Hepatic stellate cell (primary cell): ENCODE measurements at places on chromosomes 2 and 18.

- DNase-seq, result no peak
Observed at GRCh38 chr2:101731221-101732054, 33.9 kb downstream of the MAP4K4 start.

GRCh38 chr2:150517951-150518680, 30.6 kb upstream of the RND3 start:
- peak; percentile 44 for DNase-seq

DNA sequence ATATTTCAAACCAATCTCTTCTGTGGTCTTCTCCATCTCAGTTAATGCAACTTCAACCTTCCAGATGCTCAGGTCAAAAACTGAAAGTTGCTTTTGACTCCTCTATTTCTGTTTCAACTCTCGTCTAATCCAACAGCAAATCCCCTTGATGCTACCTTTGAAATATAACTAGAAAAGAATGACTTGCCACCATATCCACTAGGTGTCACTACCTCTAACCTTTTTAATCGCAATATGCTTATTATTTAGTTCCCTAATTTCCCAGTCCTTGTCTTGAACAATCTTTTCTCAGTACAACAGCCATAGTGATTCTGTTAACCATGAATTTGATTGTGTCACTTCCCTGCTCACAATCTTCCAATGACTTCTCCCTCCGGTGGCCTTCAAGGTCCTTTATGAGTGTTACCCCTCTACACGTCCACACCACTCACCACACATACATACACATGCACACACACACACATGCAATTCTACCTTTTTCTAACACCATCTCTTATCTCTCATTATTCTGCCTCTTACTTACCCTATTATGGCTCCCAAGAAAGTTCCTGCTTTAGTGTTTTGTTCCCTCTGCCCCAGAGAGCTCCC, 245.5 kb upstream of the KCNJ3 start:
- DNase-seq, result no peak

DNA sequence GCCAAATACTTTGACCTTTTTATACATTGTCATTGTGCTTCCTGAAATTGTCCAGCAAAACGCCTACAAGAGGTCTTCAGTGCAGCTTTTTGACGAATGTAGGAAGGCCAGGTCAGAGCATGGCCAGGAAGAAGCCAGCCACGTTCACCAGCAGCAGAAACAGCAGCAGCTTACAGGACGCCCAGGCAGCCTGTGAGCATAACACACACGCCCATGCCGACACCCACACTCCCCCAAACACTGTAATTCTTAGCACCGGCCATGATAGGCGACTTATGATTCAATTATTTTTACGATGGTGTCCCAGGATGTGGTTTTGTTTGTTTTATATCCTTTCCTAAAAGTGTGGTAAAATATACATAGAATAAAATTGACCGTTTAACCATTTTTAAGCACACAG, 249.1 kb upstream of the SALL3 start:
- DNase-seq, result no peak

DNA sequence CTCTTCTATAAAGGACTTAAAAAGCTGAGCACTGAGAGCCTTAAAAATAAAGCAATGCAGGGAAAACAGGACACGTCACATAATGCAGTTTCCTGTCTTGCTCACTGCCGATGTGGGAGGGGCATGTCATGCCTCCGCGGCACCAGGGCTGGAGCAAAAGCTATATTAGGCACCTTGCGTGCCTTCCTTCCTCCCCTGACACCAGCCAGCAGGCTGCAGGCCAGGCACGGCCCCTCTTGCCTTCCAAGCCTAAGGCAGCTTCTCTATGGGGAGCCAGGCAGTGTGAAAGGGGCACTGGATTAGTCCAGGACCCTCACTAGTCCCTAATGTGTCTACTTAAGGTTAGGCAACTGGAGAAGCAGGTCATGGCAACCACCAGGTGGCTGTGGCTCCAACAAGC, 26.3 kb downstream of the MRPL35 start:
- peak; percentile 85 for DNase-seq

- no peak for DNase-seq
Observed at GRCh38 chr2:10887476-10887875, 24.3 kb upstream of the KCNF1 start.

DNA sequence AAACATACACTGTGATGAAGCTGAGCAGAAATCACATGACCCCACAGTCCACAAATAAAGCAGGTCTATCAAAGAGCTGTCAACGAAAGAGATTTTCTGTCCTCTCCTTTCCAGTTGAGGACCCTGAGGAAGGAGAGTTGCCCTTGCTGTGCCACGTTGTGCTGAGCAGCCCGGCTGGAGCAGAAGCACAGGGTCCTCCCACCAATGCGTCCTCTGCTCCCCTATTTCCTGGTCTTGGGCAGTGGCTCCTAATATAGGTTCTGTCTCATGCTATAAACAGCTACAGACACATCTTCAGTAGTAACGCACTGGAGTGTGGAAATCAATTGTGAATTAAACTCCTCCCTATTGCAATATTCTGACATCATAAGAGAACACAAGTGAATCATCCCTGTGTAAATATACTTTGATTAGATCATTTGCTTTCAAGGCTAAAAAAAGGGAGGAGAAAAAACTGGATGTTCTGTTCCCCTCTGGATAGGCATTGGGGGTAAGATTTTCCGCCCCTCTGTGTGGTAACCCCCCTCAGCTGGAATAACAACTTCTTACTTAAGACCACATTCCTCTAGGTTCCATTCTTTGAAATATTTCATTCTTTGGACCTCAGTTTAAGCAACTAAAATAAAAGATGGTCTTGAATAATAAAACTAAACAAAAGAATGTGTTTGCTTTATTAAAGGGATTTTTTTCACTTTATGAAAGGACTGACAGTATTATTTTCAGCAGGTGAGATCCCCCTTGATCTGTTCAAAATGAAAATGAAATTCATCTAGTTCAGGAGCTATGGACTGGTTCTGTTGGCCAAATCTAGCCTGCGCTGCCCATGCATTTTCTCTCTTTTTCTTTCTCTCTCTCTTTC, 8.3 kb upstream of the RHOB start:
- DNase-seq, result peak; percentile 67

DNA sequence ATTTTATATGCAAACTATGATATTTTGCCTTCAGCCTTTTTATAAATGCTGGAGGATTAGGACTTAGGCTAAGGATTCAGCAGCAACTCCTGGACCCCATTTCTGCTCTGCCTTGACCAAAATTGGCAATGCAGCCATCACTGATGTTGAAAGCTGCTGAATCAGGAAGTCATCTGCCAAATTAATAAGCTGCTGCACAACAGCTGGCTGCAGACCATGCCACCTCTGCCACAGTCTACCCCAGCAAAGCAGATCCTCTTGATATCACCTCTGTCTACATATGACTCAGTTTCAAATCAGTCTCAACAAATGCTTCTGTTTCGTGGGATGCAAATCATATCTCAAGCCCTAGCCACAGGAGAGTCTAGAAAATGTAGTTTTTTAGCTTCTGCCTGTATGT, 7.1 kb upstream of the SOS1 start:
- no peak for DNase-seq

DNA sequence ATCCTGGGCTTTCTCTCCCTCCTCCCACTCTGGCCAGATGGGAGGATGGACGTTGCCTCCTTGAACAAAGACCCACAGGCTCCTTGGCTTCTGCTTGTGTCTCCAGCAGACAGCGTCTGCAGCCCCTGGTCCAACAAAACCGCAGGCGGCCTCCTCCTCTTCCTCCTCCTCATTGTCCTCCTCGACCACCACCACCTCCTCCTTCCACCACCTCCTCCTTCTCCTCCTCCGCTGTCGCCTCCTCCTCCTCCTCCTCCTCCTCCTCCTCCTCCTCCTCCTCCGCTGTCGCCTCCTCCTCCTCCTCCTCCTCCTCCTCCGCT, 45.7 kb upstream of the ALPP start:
- no peak for DNase-seq

GRCh38 chr18:75450906-75451305, 23.4 kb upstream of the SMIM21 start:
- DNase-seq, result no peak

DNA sequence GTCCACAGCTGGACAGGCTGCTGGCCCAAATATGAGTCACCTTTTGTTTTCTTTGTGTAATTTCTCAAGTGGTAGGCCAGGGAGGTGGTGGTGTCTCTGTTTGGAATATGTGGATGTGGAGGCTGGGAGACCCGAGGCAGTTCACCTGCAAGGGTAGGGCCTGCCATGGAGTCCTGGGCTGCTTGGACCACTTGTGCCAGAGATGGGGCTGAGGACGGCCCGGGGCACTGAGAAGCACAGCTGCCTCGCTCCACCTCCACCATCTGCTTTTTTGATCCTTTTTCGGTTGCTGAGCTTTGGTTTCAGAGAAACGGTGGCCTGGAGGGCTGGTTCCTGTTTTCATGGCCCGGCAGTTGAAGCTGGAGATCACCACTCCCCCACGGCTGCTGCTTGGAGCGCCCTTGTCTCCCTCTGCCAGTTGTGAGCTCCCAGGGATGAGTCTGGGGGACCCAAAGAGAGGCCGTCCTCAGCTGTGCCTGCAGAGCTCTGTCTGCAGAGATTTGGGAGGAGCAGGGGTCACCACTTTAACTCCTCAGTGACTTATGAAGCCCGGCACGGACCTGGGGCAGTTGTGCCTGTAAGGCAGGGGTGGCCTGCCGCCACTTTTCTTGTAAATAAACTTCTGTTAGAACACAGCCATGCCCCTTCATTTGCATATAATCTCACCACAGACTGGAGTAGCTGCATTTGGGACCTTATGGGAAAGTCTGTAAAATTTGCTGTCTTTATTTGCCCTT, 67.6 kb upstream of the MCFD2 start:
- DNase-seq, result peak; percentile 69

DNA sequence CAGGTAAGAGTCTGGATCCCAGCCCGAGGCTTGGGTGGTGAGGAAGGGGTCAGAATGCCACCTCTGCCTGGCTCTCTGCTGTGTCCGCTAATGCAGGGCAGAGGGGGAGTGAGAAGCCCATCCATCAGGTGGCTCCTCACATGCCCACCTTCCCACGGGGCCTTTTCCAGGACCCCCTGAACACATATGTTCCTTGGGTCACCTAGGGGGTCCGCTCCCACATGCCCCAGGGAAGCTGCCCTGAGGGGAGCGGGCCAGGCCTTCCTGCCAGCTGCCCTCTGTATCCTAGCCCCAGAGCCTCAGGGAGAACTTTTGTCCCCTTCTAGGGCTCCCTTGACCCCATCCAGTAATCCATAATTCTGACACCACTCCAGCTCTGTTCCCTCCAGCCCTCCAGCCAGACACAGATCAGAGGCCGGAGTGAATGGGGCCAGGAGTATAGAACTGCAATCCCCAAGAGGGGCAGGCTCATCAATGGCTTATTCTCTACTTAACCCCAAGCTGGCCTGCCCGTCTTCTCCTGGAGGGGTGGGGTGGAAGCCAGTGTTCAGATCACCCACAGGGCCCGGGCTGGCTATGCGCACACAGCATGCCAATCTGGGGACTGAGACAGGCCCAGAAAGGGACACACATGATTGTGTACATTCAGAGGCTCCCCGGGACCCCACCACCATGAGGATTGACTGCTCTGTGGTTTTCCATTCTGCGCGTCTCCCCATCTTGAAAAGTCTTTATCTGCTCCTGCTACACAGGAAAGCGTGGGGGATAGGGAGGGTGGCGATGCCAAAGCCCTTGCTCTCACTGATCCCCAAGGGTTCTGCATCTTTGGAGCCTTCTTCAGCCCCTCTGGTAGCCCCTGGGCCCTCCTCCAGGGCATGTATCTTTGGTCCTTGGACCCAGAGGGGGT, 1.1 kb downstream of the EMILIN1 start:
- DNase-seq, result peak; percentile 55

DNA sequence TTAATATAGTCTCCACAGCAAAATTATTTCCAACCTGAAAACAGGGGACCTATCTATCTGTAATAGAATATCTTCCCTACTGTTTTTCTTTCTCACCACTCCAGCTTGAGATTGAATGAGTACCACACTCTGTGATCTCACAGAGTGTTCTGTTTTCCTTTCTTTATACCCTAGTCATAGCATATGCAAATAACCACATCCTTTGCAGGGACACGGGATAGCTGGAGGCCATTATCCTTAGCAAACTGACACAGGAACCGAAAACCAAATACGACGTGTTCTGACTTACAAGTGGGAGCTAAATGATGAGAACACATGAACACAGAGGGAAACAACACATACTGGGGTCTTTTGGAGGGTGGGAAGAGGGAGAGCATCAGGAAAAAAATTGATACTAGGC, 224.7 kb downstream of the SLC8A1 start:
- no peak for DNase-seq

DNA sequence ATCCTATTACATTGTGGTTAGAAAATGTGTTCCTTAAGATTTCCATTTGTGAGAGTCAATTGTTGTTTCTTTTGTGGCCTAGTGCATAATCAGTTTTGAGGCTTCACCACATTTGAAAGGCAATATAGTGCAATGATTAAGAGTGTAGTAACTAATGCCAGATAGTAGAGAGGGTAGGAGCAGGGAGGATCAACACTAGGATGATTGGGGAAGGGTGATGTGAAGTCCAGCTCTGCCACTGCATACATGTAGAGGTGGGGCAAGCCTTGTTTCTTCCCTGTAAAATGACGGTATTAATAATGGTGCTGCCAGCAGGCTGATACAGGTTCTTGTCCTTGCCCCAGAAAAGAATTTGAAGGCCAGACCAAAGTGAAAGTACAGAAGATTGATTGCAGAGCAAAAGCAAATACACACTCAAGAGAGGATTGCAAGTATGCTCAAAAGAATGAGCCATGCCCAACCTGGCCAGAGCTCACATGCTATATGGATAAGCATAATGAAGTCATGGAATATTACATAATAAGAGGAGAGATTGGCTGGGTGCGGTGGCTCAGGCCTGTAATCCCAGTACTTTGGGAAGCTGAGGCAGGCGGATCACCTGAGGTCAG, 8.0 kb downstream of the SP100 start:
- DNase-seq, result no peak

DNA sequence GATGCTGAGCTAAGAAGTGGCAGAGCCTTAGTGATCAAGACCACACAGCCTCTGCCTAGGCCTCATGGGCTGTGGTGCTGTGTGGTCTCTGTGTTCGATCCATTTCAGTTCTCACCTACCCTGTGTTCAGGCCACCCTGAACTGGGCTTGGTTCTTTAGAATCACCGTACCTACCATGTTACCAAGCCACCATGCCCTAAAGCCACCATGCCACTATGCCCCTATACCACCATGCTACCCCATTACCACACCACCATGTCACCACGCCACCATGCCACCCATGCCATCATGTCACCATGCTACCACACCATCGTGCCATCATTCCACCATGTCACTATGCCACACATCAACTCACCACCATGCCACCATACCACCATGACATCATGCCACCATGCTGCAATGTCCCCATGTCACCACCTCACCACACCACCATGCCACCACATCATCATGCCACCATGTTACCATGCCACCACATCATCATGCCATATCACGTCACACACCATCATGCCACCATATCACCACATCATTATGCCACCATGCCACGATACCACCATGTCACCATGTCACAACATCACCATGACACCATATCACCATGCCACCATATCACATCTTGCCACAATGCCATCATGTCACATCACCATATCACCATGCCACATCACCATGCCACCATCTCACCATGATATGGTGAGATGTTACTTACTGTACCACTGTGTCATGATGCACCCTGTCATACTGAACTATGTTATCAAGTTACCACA, 191.0 kb upstream of the ARL4C start:
- no peak for DNase-seq
